Activated naive CD8-positive, alpha-beta T cell treated with anti-CD3 and anti-CD28 coated beads, Interleukin-2, amount 10 ng/mL, durations not matched to agents 7 days and 5 days (primary cell): ENCODE measurements at places on chromosomes 13 and 19. TPM values are rescaled to one million over a fixed set of nuclear protein-coding genes. Genes with fewer than 3 reads are reported as not detected.

DNA sequence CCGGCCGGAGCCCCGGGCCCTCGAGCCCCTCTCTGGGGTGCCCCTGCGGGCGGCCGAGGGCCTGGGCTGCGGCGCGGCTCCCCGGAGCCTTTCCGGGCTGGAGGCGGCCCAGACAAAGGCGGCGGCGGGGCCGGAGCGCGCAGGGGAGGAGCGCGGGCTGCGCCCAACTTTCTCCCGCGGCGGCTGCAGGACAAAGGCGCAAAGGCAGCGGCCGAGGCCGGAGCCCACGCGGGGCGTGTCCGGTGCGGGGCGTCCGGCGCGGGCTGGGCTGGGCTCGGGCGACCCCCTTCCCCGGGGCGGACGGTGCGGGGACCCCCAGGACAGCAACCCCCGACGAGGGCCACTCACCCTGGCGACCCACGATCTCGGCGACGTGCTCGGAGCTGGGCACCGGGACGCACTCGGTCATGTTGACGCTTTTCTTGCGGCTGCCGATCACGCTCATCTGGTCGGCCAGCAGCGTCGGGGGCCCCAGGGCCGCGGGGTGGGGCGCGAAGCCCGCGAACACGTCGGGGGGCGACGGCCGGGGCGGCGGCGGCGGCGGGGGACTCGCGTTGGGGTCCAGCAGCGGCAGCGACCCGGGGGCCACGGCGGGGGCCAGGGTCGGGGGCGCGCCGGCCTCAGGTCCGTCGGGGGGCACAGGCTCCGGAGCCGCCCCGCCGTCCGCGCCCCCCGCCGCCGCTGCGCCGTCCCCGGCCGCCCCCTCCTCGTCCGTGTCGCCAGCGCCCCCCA is 843 bp downstream of the MEX3D start:
- H3K27ac ChIP-seq = no peak overlapping the region
- H3K36me3 ChIP-seq = no peaks in the 10 kb centered on the region
- H3K4me3 ChIP-seq = no peak overlapping the region
- H3K4me1 ChIP-seq = peaks cover 2% of the 10 kb centered on the region
- DNase-seq = peak; percentile 57

DNA sequence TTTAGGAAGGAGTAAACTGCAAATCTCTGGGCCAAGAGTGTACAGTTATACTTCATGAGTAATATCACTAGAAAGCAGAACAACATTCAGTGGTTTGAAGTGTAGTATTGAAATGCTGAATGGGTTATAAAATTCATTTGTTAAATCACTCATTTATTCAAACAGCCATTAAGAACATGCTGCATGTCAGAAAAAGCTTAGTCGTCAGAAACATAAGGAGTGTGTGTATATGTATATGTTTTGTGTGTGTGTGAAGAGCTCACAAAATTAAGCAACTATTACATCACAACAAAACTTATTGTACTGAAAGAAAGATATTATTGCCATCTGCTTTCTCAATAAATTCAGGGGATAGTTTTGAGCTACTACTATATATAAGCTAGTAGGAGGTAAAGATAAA is 165.4 kb upstream of the PCDH9 start:
- no peaks in the 10 kb centered on the region for H3K27me3 ChIP-seq
- H3K4me3 ChIP-seq = no peak overlapping the region
- DNase-seq = no peak
- H3K36me3 ChIP-seq = no peaks in the 10 kb centered on the region

DNA sequence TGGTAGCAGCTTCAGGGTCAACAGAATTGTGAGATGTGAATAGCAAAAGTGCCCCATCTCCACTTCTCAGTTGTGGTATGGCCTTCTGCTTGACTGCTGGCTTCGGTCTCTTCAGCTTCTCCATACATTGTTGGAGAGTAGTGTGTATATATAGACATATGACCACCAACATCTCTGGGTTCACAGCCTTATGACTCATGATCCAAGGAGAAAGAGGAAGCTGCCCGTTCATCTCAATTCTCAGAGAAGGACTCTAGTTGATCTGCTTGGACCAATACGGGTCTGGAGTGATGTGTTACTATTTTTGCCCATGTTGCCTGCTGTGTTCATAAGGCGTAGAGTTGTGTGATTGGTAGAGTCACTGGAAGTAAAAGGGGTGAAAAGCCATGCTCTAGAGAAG is 3.6 kb upstream of the COMMD6 start:
- H3K4me3 ChIP-seq = no peak overlapping the region
- DNase-seq = no peak
- H3K27ac ChIP-seq = no peak overlapping the region
- H3K36me3 ChIP-seq = no peaks in the 10 kb centered on the region

The NMRK2 gene
- total RNA-seq = not detected

DNA sequence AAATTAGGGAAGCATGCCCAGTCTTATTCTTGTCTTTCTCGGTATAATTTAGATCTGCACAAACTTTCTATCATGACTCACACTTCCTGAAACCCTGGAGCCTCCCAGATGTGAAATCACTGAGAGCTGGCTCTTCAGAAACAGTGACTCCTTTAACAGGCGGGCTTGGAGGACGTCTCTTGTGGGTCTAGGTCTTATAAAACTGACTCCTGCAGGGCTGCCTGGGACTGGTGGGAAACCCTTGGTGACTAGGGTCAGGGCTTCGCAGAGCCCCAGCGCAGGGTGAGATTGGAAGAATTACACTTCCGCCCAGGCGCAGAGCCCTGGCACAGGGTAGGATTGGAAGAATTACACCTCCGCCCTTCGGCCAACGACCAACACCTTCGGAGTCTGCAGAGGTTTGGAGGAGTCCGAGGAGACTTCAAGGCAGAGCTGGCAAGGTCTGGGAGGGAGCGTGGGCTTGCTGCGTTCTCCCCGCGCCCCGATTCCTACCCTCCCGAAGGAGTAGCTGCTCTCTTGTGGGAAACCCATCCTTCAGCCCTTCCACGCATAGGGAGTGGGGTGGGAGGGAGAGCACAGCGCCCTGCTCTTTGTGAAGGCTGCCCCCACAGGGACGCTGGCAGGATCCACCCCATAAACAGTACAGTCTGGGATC is 43.4 kb upstream of the MAP3K10 start:
- H3K4me3 ChIP-seq = peak overlapping the region; percentile 1
- H3K27ac ChIP-seq = no peak overlapping the region
- H3K27me3 ChIP-seq = no peaks in the 10 kb centered on the region
- peaks cover 26% of the 10 kb centered on the region for H3K4me1 ChIP-seq

DNA sequence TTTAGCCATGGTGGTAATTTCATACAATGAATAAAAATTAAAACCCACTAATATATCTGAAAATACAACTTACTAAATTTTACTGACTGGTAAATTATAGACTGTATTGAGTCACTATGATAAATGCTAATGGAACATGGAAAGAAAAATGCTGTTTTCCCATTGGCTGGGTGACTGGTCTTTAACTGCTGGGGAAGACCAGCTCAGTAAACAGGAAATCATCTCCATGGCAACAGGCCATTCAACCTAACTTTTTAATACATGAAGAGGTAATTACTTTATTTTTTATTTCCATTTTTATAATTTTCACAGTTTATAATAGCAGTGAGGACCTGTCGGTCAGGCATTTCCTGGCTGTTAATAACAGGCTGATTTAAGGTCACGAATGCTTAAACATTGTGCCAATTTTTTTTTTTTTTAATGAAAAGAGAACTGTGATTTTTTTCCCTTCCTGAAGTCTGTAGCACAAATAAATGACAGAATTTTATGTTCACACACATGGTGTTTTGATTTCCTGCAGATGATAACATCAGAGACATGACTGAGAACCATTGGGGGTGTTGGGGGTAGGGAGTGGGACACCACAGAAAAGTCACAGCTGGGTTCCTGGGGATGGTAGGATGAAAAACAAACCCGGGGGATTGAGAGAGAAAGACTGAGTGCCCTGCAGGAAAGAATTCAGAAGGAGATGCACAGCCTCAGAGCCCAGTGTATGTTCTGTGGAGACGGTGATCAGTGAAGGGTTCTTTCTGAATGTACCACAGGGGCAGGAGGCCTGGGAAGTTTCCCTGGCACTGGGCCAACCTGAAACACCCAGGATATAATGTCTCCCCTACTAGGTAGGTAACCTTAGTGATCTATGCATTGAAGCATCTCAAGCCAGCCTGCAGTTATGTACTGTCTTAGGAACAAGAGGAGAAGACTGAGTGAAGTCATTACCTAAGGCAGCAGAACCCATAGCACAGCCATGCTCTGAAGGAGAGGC is 297.1 kb downstream of the COG6 start:
- H3K27me3 ChIP-seq = no peaks in the 10 kb centered on the region
- no peak overlapping the region for H3K27ac ChIP-seq
- H3K36me3 ChIP-seq = peaks cover 2% of the 10 kb centered on the region
- no peak overlapping the region for H3K4me3 ChIP-seq

DNA sequence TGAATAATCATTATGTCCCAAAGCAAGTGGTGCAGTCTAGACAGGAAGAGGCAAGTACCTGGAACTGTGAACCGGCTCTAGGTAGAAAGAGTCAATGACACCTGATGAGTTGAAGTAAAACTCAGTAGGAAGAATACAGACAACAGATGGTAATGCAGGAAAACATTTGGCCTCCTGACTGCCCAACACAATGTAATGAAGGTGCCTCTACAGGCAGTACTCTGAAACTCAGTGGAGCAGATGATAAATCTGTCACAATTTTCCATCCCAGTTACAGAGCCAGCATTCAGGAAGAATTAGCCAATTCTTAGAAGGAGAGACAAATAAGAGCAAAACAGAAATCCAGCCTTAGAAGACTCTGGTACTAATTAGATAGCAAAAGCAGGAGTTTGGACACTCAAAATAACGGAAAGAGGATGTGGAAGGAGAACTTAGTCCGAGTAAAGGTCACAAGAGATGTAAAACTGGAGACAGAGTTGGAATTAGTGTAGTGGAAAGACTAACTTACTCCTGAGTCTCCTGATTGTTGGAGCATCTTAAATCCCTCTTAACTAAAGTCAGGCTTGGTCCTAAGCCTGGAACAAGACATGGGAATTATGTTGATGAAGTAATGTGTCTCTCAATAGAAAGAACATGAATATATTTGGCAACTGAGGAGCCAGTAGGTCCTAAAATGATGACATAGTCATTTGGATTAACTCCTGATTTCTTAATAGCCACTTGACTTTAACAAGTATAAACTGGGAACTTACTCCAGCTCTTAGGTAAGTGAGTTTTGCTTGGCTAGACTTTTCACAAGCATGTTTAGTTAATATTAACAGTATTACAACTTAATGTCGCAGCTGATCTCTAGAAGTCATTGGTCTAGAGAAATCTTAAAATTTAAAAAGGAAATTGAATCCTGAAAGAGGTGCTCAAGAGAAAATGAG is 457.3 kb upstream of the MIR17HG start:
- H3K27ac ChIP-seq = no peak overlapping the region
- no peaks in the 10 kb centered on the region for H3K36me3 ChIP-seq
- no peaks in the 10 kb centered on the region for H3K4me1 ChIP-seq

- H3K36me3 ChIP-seq = peaks cover 9% of the 10 kb centered on the region
- no peaks in the 10 kb centered on the region for H3K27me3 ChIP-seq
- DNase-seq = peak; percentile 88
- peak within 1 kb of the TSS; percentile 96 for H3K4me3 ChIP-seq
Observed at GRCh38 chr19:11964858-11965645, at the start of gene ZNF763. ZNF763 (plus strand) TSS chr19:11965040; CDS start chr19:11965209, 169 bp downstream.

DNA sequence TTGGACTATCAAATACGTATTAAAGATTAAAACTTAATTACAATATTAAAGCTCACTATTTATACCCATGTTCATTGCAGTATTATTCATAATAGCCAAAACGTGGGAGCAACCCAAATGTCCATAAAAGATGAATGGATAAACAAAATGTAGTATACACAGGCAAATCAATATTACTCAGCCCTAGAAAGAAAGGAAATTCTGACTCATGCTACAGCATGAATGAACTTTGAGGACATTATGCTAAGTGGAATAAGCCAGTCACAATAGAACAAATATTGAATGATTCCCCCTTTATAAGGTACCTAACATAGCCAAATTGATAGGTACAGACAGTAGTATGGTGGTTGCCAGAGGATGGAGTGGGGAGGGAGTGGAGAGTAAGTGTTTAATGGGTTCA is 457.3 kb downstream of the FGF14 start:
- DNase-seq = no peak
- no peaks in the 10 kb centered on the region for H3K36me3 ChIP-seq
- H3K27ac ChIP-seq = no peak overlapping the region
- H3K4me1 ChIP-seq = no peaks in the 10 kb centered on the region
- no peak overlapping the region for H3K4me3 ChIP-seq

DNA sequence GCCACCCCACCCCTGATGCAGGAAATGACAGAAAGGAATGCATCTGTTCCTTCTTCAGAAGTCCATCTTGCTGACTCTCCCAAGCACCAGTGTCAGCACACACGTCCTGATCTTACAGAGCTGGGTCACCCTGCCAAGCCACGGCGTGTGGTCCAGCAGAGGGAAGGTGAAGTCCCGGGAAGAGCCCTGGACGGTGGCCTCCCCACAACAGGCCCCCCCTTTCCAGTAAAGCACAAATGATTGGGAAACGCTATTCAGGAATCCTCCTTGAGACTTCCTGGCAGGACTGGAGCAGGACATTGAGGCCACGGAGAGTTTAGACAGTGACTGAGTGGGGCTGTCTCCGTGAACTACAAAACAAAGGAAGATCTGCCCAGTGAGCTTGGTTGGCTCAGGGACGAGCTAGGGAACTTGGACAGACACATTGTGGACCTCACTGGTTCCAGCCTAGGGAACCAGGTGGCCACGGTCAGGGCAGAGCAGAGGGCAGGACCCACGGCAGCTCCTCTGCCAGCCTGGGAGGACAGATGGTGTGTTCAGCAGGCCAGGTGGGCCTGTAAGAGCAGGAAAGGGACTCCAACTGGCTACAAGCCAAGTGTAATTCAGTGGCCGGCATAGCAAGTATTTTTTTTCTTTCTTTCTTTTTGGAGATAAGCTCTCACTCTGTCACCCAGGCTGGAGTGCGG is 41.7 kb downstream of the ELL start:
- H3K27me3 ChIP-seq = no peaks in the 10 kb centered on the region
- H3K4me1 ChIP-seq = peaks cover 58% of the 10 kb centered on the region
- H3K27ac ChIP-seq = peak overlapping the region; percentile 67
- DNase-seq = no peak
- peak overlapping the region; percentile 11 for H3K4me3 ChIP-seq

GRCh38 chr13:25881971-25882451 is 169.8 kb downstream of the SHISA2 start:
- H3K27ac ChIP-seq = peak overlapping the region; percentile 50
- H3K36me3 ChIP-seq = no peaks in the 10 kb centered on the region
- no peaks in the 10 kb centered on the region for H3K27me3 ChIP-seq
- DNase-seq = no peak
- H3K4me1 ChIP-seq = peaks cover 50% of the 10 kb centered on the region
- no peak overlapping the region for H3K4me3 ChIP-seq

DNA sequence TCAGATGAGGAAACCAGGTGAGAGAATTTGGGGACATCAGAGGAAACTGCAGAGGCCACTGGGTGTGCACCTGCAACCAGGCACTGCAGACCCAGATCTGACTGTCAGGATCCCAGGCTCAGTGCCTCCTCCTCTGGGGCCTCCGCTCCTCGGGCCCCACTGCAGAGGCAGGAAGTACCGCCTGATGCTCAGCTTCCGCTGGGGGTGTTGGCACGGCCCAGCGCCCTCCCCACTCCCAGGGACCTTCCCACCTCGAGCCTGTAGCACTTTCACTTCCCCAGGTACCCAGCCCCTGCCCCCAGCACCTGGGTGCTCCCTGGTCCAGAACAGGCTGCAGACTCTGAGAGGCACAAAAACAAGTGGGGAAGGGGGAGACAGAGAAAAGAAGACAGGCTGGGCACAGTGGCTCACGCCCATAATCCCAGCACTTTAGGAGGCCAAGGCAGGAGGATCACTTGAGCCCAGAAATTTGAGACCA is 1.4 kb upstream of the CD37 start:
- peaks cover 56% of the 10 kb centered on the region for H3K4me1 ChIP-seq
- H3K4me3 ChIP-seq = peak overlapping the region; percentile 85
- peak; percentile 76 for DNase-seq
